Stimulated activated CD8-positive, alpha-beta memory T cell treated with anti-CD3 and anti-CD28 coated beads, Interleukin-15, amount 100 ng/mL, for 24 hours (primary cell): ENCODE measurements at places on chromosomes 2 and 18.

- no peak for DNase-seq
These were observed 31.9 kb downstream of the ATP8B1 start for GRCh38 chr18:57771193-57771592.

- no peak for DNase-seq
These were observed 62.7 kb downstream of the ITSN2 start for GRCh38 chr2:24297663-24298062.

DNA sequence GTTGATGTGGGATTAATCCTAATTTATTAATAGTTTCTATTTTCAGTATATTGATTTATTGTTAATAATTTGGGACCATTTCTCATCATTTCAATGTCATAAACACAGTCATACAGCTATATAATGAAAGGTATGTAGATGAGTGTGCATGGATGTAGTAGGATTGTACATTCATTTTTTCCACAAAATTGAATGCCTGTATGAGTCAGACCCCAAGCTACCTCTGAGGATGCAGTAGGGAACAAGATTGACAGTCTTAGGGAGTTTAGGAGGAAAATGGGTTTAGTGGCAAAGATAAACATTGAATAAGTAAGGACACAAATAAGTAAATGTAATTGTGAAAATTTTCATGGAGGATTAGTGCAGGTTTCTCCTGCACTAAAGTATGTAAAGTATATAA lies 14.1 kb upstream of the TMEFF2 start:
- no peak for DNase-seq

GRCh38 chr2:45533771-45534170 lies 77.3 kb downstream of the SRBD1 start:
- DNase-seq = no peak

GRCh38 chr2:37809931-37810570 lies 115.0 kb upstream of the RMDN2 start:
- no peak for DNase-seq

GRCh38 chr18:44944461-44944860 lies 263.8 kb downstream of the SETBP1 start:
- DNase-seq = no peak
